ENCODE measurements at places on chromosomes 2 and 18. TPM values are rescaled to one million over a fixed set of nuclear protein-coding genes. Genes with fewer than 3 reads are reported as not detected.

Gene MYO7B
- total RNA-seq, result not detected

Gene HJURP
- total RNA-seq, result 0.33 TPM

Gene CAPN14
- total RNA-seq, result 0.44 TPM

GRCh38 chr2:26758790-26759321, 5.2 kb upstream of the SLC35F6 start:
- H3K4me3 ChIP-seq, result no peak overlapping the region
- no peak for DNase-seq
- no peaks in the 10 kb centered on the region for H3K4me1 ChIP-seq
- H3K36me3 ChIP-seq, result no peaks in the 10 kb centered on the region

DNA sequence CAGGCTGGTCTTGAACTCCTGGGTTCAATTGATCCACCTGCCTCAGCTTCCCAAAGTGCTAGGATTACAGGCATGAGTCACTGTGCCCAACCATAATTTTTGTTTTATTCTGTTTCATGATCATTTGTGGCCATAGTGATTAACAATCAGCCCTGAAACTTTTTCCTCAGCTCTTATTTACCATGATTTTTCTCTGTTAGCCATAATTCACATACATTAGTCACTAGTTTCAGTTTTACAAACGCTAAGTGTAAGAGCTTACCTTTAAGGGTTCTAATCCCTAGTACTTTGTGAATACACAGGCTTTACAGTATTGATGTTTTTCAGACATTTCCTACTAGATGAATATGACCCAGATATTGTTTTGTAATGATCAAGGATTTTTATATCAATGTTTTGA, 216.1 kb downstream of the DPP4 start:
- H3K27ac ChIP-seq, result no peak overlapping the region
- no peaks in the 10 kb centered on the region for H3K27me3 ChIP-seq
- DNase-seq, result no peak
- H3K4me3 ChIP-seq, result no peak overlapping the region

DNA sequence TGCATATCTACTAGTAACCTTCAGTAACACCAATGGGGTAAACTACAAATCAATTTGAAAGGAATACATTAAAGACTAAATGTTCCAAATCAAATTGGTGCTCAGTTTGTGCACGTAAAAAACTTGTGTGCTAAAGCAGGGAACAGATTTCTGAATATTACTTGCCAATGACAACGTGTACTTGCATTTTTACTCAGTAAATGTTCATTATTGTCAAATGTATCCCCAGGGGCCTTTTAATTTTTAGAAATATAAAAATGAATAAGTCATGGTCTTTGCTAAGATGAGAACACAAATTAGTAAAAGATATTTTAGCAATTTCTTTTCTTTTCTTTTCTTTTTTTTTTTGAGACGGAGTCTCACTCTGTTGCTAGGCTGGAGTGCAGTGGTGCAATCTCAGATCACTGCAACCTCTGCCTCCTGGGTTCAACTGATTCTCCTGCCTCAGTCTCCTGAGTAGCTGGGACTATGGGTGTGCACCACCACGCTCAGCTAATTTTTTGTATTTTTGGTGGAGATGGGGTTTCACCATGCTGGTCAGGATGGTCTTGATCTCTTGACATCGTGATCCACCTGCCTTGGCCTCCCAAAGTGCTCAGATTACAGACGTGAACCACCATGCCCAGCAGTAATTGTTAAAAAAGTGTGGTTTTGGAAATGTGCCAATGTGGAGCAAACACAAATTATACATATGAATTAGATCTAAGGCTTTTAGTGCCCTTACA, 52.6 kb downstream of the PMAIP1 start:
- no peaks in the 10 kb centered on the region for H3K4me1 ChIP-seq
- H3K27me3 ChIP-seq, result no peaks in the 10 kb centered on the region
- no peaks in the 10 kb centered on the region for H3K36me3 ChIP-seq
- H3K27ac ChIP-seq, result no peak overlapping the region
- no peak for DNase-seq

GRCh38 chr2:46239847-46240181, 57.4 kb upstream of the EPAS1 start:
- no peak for DNase-seq
- H3K4me1 ChIP-seq, result no peaks in the 10 kb centered on the region
- H3K36me3 ChIP-seq, result no peaks in the 10 kb centered on the region
- no peaks in the 10 kb centered on the region for H3K27me3 ChIP-seq

DNA sequence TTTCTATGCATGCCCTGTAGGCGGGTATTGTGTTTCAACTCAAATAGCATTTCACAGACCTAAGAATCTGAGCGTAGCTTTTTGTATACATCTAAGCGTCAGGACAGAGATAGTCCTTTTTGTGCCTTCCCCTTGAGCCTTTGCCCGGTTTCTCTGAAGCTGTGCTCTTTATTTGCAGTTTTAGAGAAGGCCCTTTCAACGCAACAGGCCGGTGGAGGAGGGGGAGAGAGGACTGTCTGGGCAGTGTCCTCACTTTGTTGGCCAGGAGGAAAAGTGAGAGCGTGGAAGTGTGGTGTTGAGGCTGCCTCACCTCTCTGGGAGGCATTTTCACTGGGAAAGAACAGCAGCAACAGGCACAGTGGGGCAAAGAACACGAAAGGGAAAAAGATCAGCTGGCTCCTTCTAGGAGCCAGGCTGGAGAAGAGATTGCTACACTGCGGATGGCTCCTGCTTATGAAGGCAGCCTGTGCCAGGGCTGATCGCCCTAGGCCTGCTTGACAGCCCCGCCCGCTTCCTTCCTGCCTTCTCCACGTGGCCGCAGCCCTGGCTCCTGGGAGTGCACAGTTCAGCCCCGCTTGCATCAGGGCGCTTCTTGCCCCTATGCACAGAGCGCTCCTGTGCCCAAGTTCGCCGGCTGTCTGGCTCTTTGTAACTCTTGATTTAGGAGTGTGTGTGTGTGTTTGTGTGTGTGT, 195.6 kb upstream of the POU3F3 start:
- H3K27me3 ChIP-seq, result no peaks in the 10 kb centered on the region
- no peaks in the 10 kb centered on the region for H3K36me3 ChIP-seq
- no peaks in the 10 kb centered on the region for H3K4me1 ChIP-seq
- DNase-seq, result peak; percentile 21

DNA sequence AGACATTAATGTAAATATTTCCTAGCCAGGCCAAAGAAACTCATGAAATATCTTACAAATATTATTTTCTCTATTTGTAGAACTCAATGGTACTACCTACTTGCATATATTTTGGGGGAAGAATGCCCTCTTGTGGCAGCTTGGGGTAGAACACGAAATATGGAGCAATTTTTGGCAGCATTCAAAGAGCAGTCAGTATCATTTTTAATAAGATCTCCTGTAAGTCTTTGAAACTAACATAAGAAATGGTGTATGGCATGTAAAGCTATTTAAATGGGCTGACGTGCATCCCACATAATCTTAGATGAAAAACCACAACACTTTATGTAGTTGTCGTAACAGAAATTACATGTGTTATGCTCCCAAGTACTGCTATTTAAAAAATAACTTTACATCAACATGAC, 62.3 kb upstream of the CCDC195 start:
- no peak overlapping the region for H3K27ac ChIP-seq
- H3K4me3 ChIP-seq, result no peak overlapping the region
- no peaks in the 10 kb centered on the region for H3K27me3 ChIP-seq
- DNase-seq, result peak; percentile 35

DNA sequence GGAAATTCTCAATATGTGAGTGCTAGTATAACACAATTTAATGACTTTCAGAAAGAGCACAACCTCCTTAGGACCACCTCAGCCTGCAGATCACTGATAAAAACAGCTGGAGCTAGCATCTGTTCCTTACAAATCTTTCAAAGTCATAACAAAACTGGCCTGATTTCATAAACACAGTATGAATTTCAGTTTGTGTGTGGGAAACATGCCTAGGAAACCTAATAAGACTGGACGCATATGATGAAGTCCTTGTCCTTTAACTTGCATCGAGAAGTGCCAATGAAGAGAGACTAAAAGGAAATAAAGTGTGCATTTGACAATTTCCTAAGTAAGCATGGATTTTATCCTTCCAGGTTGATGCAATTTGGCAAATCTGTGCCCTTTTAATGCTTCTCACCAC, 74.1 kb upstream of the KLHL14 start:
- H3K4me1 ChIP-seq, result no peaks in the 10 kb centered on the region
- no peak for DNase-seq
- no peak overlapping the region for H3K4me3 ChIP-seq
- no peak overlapping the region for H3K27ac ChIP-seq
- H3K36me3 ChIP-seq, result no peaks in the 10 kb centered on the region
